ENCODE measurements at places on chromosomes 3 and 15.

DNA sequence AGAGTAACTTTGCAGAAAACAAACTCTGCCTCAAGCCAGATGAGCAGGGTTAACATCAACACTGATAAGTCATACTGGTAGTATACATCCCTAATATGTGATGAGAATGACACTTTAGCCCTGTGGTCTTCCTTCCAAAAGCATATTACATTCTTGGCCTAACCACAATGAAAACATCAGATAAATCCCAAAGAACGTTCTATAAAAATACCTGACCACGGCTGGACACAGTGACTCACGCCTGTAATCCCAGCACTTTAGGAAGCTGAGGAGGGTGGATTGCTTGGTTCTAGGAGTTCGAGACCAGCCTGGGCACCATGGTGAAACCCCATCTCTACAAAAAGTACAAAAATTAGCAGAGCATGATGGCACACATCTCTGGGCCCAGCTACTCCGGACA lies 4.7 kb downstream of the TMCC1 start:
- DNase-seq: no peak

DNA sequence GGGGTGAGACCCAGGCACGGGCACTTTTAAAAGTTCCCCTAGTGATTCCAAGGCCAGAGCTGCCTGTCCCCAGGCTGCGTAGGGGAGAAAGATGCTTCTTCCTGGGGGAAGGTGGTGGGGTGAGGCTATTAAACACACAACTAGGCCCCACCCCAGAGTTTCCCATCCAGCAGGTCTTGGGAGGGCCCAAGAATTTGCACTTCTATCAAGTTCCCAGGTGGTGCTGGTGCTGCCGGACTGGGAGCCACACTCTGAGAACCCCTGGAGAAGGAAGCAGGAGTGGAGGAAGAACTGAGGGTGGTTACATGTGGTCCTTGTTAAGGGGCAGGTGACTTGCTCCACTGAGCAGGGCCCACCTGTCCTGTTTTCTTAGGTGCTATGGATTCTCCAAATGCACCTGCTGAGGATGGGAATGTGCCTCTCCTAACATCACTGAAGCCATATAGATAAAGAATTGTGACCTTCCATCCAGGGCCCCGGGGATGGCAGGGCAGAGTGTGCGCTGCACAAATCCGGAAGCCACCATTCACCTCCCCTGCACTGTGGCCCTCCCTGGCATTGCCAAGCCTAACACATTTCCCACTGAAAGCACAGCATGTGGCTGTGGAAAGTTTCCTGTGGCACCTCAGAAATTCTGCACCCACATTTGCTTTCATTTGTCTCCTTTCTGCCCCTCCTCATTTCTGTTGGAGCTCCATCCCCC lies 111.5 kb upstream of the MEF2A start:
- no peak for DNase-seq

GRCh38 chr15:67865766-67866165 lies 25.9 kb upstream of the RNU6-1 start:
- no peak for DNase-seq

DNA sequence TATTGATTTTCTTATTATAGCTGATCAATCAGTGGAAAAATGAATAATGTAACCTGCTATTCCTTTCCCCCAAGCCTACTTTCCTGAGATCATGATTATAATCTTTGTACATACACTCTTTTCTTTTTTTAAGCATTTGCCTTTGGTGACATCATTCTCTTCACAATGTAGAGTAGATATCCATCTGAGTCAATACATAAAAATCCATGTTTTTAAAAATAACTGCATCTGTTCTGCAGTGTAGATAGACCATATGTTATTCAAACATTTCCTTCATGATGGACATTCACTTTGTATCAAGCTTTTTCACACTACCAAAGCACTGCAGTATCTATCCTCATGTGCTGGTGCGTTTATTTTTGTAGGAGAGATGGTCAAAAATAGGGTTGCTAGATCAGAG lies 211.1 kb downstream of the PTPRG start:
- DNase-seq: no peak

GRCh38 chr15:54618120-54618519 lies 578.6 kb downstream of the RSL24D1 start:
- DNase-seq: no peak

DNA sequence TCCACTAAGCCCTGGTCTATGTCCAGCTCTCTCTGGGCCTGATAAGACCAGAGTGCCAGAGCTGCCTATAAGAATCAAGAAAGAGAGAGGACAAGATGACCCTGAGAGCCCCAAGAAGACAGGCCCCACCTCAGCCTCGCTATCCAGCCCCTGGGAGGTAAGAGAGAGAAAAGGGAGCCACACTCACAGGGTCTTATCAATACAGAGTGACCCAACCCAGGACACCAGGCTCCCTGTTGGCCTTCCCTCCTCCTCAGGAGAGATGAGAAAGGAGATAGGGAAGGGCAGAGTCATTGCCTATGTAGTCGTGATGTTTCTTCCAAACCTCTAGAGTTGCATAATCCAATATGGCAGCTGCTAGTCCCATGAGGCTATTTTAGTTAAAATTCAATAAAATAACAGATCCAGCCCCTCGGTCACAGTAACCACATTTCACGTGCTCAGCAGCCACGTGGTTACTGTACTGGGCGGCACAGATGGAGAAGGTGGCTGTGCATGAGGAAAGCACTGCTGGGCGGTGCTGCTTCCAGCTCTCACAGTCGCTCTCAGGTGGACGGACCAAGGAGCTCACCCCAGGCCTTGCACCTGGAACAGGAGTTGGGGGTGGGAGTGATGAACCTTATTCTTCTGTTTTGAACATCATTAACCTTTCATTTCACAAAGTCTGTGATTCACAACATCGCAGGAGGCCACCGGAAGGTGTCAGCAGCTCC lies 525.8 kb downstream of the SHQ1 start:
- no peak for DNase-seq

DNA sequence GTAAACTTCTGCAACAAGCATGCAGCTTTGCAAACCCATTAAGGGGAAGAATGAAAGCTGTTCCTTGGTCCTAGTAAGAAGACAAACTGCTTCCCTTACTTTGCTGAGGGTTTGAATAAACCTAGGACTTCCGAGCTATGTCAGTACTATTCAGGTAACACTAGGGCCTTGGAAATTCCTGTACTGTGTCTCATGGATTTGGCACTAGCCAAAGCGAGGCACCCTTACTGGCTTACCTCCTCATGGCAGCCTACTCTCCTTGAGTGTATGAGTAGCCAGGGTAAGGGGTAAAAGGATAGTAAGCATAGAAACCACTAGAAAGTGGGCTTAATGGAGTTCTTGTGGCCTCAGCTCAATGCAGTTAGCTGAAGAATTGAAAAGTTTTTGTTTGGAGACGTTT lies 224.2 kb downstream of the P3H2 start:
- DNase-seq: no peak

DNA sequence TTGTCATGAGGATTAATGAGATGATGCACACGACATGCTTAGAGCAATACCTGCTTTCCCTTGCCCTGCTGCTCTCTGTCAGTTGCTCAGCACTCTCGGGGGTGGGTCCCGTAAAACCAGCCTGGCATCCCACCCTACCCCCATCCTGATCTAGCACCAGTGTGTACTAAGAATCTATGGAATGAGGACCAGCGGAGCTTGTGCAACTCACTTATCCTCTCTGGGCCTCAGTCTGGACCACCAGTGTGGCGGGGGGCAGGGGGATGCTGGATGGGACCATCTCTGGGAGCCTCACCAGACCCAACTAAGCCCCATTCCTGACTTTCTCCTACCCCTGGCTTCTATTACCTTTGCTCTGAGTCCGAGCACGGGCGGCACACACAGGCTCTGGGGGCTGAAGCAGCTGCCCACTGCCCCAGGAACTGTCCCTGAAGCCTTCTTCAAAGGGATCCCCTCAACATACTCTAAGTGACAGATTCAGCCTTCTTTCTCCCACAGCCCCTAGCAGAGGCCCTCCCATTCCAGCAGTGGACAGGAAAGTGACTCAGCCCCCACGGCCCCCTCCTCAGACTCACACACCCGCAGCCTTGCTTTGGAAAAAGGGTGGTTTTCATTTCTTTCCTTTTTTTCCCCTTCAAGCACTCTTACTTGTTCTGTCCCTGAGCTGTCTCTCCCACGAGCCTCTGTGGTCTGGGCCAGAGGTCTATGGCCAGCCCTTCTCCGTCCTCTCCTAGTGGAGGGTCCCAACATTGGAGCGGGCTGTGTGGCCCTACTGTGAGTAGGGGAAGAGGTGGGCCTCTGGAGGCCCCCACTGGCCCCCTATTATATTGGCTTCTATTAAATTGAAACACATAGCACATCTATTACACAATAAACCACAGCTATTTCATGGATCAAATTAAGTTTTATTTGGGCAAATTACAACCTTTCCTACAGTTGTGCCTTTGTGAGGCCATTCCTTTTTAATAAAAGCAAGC lies 100.3 kb downstream of the SMAD6 start:
- no peak for DNase-seq

- no peak for DNase-seq
Observed at GRCh38 chr3:158739078-158739477, 6.8 kb upstream of the RARRES1 start.

- no peak for DNase-seq
Observed at GRCh38 chr3:32381922-32382321, 9.7 kb upstream of the CMTM7 start.

- DNase-seq: no peak
Observed at GRCh38 chr3:308597-309321, 112.2 kb downstream of the CHL1 start.

- DNase-seq: no peak
Observed at GRCh38 chr3:180987344-180987743, 2.2 kb downstream of the DNAJC19 start.

DNA sequence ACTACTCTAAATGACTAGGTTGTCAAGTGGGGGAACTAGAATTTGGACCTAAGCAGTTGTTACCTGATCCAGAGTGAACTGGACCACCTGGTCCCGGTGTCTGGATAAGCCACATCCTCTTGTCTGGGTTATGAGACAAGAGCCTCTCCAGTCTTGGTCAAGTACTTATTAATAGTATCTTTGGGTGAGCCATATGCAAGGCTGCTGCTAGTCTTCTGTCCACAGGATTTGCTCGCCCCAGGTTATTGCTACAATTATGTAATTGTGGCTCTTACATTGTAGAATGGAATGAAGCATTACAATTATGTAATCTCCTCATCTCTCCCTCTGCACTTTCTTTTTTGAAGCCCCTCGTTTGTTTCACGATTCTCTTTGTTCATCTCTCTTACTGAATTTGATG lies 24.0 kb upstream of the AGBL1 start:
- no peak for DNase-seq

DNA sequence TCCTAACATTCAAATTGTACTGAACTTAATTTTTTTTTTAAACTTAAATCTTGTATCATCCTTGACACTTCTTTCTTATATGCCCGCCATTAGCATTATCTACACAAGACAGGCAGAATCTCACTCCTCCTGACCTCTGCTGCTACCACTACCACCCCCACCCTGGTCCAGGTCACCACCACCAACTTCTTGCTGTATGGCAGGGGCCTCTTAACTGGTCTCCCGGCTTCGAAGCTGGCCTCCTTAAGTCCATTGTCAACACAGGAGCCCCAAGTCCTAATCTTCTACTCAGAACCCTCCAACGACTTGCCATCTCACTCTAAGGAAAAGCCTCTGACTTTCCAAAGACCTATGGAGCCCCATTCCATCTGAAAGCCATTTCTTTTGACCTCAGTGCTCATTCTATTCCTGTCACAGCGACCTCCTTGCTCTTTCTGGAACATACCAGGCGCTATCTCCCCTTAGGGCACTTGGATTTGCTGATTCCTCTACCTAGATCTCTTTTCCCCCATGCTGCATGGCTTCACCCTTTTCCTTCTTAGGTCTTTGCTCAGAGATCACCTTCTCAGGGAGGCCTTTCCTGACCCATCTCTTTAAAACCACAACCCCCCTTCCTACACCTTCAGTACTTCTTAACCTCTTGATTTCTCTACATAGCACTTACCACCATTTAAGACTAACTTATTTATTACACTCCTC lies 2.6 kb downstream of the PRC1 start:
- DNase-seq: no peak

DNA sequence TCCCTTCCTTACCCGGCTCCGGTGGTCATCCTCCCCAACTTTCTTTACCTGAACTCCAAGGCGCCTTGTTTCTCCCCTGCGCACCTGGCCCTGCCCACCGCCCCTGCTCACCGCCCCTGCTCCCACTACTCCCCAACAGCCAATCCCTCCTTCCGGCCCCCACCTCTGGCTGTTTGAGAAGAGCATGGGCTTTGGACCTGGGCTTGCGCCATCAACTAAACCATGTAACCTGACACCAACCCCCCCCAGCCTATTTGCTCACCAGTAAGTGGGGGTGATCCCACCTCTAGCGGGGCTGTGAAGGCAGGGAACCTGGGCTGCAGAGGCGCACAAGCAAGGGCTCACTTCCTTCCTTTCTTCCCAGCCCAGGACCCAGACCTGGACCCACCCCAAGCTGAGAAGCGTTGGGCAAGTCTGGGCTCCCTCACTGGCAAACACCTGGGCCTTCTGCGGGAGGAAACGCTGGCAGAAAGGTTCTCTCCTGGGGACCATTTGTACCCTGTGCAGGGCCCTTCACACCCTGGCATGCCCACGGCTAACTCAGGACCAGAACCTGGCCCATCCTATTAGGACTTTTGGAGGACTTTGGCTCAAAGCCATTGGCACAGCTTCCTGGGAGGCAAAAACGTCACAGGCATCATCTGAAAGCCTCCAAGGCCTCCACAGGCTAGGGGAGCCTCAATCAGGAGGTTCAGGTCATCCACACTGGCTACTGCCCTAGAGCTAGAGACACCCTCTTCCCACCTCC lies at the start of gene PLXNB1:
TSS of gene PLXNB1 (minus strand) at position 127 of the 748 bp plus-strand sequence. CDS start 5,475 bp downstream, outside the sequence.
- peak; percentile 78 for DNase-seq

DNA sequence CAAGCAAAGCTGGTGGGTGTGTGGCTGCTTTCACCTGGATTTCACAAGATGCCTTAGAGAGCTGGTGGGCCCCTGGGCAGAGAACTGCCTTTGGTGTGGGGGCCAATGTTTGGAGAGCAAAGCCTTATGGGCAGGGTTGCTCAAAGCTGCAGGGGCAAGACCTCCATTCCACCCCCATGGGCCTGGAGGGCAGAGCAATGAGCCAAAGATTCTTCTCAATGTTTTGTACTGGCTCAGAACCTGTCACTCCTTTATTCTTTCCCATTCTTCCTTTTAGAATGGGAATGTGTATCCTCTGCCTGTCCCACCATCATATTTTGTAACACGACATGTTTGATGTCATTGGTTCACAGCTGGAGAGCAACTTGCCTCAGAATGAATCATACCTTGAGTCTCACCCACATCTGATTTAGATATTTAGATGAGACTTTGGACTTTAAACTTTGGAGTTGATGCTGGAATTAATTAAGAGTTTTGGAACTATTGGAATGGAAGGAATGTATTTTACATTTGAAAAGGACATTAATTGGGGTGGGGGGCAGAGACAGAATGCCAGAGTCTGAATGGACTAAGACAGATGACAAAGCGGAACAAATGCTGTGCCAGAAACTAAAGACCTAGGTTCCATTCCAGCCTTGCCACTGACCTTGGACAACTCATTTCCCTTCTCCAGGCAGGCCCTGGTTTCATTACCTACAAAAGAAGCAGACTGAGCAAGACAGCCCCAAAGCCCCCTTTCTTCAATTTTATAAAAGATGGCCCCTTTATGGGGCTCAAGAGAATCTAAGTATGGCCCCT lies 72.9 kb downstream of the DAPK2 start:
- no peak for DNase-seq

- DNase-seq: no peak
Observed at GRCh38 chr3:195151866-195152541, 119.0 kb downstream of the XXYLT1 start.
